ENCODE measurements at places on chromosomes 7 and 10.

DNA sequence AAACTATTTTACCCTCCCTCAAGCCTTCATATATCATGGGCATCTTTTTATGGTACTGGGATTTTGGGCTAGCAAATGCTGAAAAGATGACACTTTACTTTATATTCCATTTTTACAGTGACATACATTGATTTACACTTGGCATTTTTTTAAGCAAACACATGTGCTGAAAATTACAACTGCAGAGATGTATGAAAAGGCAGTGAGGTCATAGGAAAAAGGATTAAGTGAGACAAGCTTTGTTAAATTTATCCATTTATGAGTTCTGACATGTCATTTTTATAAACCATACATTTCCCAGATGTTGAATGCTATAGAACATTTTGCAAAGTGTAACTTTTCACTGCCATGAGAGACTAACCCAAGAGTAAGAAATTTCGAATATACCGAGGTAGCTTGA is 68.8 kb upstream of the RSU1 start:
- DNase-seq: no peak

- DNase-seq: no peak
Observed at GRCh38 chr10:83533290-83533689, 606.0 kb upstream of the GHITM start.

DNA sequence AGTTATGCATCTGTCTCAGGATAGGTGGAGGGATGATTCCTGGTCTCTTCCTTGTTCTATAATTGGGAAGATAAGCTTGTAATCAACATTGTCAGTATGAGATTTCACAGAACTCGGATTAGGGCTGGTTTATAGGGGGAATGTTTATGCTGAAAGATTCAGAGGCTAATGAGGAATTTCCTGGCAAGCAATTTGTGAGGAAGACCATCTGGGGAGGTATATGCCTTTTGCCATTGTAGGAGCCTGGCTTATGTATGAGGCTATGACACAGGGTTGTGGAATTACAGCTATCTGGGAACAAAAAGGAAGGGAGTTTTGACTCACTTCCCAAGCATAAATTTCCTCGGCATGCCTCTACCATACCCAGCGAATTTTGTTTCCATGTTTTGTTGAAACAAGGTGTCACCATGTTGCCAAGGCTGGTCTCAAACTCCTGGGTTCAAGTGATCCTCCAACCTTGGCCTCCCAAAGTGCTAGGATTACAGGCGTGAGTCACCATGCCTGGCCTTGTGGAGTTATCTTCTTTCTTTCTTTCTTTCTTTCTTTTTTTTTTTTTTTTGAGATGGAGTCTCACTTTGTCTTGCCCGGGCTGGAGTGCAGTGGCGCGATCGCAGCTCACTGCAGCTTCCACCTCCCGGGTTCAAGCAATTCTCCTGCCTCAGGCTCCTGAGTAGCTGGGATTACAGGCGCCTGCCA is 1.6 kb upstream of the COPS6 start:
- no peak for DNase-seq

DNA sequence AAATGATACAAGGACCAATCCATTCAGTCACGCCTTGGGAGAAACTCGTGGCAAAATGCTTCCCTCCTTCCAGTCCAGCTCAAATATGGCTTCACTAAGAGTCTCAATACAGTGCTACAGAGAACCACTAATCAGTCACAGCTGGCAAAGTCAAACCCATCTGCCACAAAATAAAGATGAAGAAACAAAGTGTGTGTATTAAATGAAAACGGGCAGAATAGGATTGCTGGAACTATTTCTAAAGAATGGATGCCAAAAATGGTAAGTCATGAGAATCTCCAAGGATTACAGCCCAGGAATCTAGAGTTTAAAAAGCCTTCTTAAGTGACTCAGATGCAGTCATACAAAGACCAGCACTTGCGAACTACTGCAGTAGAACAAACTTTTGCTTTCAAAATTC is 61.9 kb downstream of the CACUL1 start:
- DNase-seq: no peak

- DNase-seq: peak; percentile 84
Observed at GRCh38 chr10:22611425-22612115, 102.8 kb downstream of the PIP4K2A start.

- no peak for DNase-seq
Observed at GRCh38 chr7:94439893-94440381, 45.2 kb downstream of the COL1A2 start.

- DNase-seq: no peak
Observed at GRCh38 chr10:11335881-11336430, 275.5 kb downstream of the USP6NL start.

DNA sequence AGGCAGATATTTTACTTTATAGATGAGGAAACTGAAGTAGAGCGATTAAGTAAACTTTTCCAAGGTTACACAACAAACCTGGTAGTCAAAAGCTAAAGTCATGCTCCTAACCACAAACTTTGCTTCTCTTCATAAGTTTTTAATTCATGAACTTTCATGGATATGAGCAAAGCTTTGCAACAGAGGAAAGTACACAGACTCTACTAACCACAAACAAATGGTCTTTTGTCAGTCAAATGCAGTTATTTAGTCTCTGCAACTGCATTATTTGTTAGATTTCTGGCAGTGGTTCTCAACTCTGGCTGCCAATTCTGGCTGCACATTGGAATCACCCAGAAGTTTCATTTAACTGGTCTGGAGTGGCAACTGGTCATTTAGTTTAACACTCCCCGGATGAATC is 140.6 kb upstream of the TMEM168 start:
- no peak for DNase-seq

GRCh38 chr10:99565166-99565565 is 32.4 kb downstream of the NKX2-3 start:
- no peak for DNase-seq

DNA sequence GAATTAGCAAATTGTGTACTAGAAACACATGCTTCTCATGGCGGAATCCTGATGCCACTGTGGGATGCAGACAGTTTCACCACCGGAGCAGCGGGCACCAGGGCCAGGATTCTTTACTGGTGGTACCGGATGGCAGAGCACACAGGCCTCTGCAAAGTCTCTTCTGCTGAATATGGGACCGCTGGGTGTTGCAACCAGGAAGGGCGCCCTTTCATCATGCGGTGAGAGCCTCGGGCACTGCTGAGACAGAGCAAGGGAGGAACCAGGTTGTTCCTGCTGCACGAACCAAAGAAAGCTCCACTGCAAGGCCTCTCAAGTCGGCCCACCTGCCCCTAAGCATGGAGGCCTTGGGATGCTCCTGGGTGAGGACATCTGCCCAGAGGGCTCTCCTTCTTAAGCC is 57.0 kb upstream of the NMT2 start:
- DNase-seq: no peak

- no peak for DNase-seq
Observed at GRCh38 chr7:157791261-157791660, 454.5 kb downstream of the DNAJB6 start.

GRCh38 chr7:16594061-16594460 is 51.5 kb downstream of the ANKMY2 start:
- DNase-seq: no peak

DNA sequence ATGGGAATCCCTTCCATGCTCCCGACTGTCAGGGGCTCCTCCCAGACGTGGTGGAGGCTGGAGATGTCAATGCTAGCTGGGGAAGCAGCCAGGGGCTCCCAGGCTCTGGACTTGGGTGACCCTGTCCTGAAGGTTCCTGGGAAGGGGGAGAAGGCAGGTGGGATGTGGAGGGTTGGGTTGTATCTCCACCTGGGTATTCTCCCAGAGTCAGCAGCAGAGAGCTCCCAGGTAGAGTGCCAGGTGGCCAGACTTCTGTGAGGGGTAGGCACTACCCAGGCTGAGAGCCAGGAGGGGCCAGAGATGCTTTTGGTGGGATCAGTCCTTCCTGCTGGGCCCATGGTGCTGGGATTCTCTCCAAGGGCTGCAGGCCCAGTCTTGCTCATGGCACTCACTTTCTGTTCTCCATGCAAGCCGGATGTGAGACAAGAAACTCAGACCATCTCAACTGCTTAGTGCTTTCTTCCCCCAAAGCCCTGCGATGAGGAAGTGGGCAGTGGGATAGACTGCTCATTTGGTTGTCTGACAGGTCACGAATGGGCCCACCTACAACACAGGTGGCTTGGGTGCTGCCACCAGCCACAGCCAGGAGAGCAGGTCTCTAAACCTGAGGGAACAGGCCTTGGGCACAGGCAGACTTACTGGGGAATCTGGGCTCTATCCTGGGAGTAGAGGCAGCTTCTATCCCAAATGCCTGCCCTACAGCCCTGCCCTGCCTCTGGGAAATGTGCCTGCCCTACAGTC is 52.5 kb upstream of the CAMK2B start:
- DNase-seq: no peak

DNA sequence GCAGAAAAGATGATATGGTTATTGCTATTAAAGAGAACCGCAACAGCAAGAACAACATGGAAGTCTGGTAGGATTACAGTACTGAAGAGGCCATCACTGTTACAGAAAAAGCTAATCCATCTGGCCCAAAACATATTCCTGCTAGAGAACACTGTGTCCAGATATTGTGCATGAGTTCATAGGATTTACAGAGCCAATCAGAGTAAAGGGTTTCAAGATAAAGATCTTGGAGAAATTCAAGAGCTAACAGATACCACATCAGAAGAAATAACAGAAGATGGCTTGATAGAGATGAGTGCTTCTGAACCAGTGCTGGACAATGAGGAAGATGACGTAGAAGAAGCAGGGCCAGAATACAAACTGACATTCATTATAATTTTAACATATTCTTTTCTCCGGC is 58.7 kb downstream of the MINDY3 start:
- DNase-seq: no peak

DNA sequence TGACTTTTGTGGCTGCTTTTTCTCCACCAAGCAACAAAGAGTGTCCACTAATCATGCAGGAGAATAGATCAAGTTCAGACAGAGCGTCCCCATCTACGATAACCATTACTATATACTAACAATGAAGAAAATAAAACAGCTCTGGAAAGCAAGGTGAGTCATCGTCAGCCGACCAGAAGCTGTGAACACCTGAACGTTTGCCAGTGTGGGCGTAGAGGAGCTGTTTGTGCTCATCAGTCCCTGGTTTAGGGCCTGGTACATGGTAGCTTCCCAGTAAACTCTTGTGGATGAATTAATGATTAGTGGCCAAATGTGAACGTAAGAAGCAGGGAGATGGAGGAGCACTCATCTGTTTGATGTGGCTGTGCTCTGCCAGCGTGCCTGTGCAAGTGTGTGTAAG is 180.7 kb downstream of the EVX1 start:
- DNase-seq: no peak

DNA sequence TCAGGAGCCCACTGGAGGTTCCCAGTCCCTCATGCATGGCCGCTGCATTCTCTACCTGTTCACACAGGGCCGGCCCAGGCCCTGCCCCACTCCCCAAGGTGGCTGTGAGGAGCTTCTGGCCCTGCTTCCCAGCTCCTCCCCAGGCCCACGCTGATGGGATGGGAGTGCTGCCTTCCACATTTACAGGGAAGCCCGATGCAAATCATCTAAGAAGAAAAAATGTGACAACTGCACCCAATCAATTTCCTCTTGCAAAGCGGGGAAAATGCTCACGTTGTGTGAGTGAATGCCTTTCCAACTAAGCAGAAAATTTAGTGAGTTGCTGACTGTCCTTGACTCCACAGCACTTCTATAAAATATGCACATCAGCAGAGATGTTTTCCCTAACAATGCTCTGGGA is 485.8 kb upstream of the MGMT start:
- no peak for DNase-seq

GRCh38 chr10:80537736-80538480 is at the start of gene SH2D4B:
TSS of gene SH2D4B (plus strand) at chr10:80537902. CDS start at chr10:80538332, 430 bp downstream.
- DNase-seq: no peak

- no peak for DNase-seq
Observed at GRCh38 chr7:137449016-137449415, 105.5 kb upstream of the PTN start.

DNA sequence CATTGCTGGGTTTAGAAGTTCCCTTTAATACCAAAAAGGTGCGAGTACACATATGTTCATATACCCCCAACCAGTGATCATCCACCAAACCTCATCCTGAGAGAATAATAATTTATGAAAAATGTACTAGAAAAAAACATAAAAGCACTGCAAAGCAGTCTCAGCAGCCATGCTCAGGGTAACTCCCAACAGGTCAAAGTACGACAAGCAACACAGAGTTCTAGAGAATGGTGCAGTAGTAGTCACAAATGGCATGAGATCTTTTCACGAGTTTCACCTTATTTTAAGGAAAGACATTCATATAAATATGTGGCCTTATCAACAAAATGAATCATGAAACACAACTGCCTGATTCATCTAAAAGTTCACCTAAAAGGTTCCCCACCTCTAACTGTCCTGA is 338.5 kb downstream of the PARD3 start:
- no peak for DNase-seq

DNA sequence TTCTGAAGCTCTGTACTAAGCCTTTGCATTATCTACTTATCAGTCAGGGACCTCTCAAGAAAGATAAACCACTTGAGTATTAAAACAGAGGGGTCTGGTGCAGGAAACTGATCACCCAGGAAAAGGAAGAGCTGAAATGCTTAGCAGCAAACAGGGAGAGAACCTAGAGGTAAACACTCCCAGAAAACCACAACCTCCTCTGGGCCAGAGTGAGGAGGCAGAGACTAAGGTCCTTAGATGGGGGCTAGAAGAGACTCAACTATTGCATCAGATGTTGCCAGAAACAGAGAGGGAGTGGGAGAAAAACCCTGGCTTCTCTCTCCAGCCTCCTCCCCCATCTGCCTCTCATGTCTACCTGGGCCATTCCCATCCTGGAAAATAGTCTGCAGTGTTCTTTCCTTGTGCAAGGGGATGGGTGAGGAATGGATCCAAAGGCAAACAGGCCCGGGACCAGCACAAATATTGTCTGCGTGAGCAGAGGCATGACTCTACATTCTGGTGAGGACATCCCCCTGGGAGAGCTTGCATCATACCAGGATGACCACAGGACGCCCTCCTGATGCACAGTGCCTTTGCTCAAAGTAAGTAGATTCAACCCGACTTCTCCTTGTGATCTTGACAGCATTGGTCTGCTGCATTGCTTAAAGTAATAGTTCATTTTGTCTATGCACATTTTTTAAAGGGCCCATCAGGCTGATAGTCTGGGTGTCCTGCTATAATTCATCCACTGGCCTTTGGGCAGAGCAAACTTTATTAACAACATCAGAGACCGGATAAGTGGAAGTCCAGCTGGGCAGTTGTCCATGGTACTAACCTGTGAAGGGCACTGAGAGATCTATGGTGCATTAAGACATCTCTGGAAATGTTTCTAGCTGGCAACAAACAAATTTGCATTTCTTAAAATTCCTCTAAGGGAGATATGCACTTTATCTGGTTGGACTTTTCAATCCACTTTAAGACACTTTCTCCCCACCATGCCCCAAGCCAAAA is 22.4 kb upstream of the ODAD2 start:
- DNase-seq: no peak

- no peak for DNase-seq
Observed at GRCh38 chr10:30488316-30488715, 54.3 kb downstream of the MAP3K8 start.

GRCh38 chr7:131170440-131171271 is 157.0 kb upstream of the MKLN1 start:
- DNase-seq: no peak

- no peak for DNase-seq
Observed at GRCh38 chr10:44513591-44513990, 128.7 kb upstream of the CXCL12 start.

GRCh38 chr10:58513188-58514110 is 777 bp downstream of the BICC1 start:
- DNase-seq: peak; percentile 1

- DNase-seq: no peak
Observed at GRCh38 chr7:1101563-1102431, 13.9 kb downstream of the GPER1 start.
